ENCODE measurements at places on chromosomes 1 and 21. TPM values are rescaled to one million over a fixed set of nuclear protein-coding genes. Genes with fewer than 3 reads are reported as not detected.

Gene ACBD3
- 29.3 TPM for total RNA-seq

- no peak for DNase-seq
Observed at GRCh38 chr1:955474-955873, 3.6 kb downstream of the NOC2L start.

- no peak for DNase-seq
Observed at GRCh38 chr1:41278076-41278475, 36.0 kb upstream of the SCMH1 start.

DNA sequence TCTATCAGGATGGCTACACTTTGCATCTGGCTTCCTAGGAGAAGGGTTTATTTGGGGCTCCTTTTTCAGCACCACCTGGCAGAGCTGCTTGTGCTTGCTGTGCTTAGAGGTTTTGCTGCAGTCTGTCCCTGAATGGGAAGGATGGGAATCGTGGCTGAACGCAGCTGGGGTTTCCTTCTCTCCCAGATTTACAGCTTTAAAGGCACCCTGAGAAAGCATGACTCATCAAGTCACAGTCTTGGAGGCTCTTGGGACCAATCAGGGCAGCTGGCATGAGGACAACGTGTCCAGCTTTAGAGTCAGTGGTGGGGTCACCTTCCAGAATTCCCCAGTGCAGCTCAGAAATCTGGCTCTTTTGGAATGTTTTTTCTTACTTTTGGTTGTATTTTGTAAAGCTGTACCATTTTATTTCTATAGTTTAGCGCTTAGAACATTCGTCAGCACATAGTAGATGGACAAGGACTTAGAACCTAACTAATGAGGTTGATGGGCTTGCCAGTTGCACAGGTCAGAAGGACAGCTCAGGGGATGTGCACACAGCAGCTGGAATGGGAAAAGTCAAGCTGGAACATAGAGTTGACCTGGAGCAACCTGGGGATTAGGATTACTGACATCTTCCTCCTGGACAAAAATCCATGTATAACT lies 222.6 kb downstream of the PRDM2 start:
- no peak for DNase-seq

Gene ANGPTL7
- total RNA-seq: not detected

DNA sequence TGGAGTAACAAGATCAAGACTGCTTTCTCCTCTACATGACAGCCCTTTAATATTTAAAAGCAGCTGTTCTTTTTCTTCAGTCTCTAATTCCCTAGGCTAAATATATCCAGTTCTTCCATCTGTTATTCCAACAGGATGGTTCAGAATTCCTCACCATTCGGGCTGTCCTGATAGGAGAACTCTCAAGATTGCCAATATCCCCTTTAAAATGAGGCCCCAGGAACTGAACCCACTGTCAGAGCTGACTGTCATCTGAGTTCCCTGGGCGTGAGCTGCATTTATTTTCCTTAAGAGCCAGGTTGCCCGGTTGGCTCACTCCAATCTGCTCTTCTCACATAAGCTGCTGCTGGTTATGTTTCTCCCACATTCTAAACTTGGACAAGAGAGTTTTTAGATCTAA lies 177.6 kb downstream of the MIS18A start:
- DNase-seq: no peak

DNA sequence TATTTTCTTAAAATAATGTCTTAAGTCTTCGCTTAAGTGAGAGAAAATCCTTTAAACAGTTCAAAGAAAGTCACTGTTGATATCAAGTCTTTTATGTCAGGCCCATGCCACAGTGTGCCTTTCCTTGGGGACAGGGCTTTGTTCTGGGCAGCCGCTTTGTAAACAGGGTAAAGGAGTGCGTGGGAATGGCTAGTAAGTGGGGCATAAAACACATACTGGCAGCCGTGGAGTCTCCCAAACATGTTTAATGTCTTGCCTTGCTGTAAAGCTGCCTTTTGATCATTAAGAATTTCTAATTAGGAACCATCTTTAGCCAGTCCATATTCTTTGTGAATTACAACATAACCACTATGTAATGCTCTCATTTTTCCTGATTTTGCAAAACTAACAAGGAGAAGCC lies 99.7 kb downstream of the PHTF1 start:
- DNase-seq: no peak

Gene FAM177B
- not detected for total RNA-seq

GRCh38 chr1:54391450-54392209 lies 14.6 kb downstream of the SSBP3 start:
- DNase-seq: no peak

Gene MYOM3
- 0.62 TPM for total RNA-seq

GRCh38 chr21:21084179-21084578 lies 86.0 kb downstream of the NCAM2 start:
- no peak for DNase-seq

DNA sequence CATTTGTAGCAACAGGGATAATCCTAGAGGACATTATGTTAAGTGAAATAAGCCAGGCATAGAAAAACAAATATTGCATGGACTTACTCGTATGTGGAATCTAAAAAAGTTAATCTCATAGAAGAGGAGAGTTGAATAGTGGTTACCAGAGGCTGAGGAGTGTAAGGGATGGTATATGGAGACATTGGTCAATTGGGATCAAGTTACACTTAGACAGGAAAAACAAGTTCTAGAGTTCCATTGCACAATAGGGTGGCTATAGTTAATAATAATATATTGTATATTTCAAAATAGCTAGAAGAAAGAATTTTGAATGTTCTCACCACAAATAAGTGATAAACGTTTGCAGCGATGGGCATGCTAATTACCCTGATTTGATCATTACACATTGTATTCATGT lies 354.6 kb downstream of the SEC16B start:
- DNase-seq: no peak

Gene C1orf53
- total RNA-seq: 4.3 TPM

Gene LY9
- total RNA-seq: not detected

Gene FCGR3B
- not detected for total RNA-seq

GRCh38 chr21:33428669-33429068 lies 25.5 kb downstream of the IFNGR2 start:
- no peak for DNase-seq

DNA sequence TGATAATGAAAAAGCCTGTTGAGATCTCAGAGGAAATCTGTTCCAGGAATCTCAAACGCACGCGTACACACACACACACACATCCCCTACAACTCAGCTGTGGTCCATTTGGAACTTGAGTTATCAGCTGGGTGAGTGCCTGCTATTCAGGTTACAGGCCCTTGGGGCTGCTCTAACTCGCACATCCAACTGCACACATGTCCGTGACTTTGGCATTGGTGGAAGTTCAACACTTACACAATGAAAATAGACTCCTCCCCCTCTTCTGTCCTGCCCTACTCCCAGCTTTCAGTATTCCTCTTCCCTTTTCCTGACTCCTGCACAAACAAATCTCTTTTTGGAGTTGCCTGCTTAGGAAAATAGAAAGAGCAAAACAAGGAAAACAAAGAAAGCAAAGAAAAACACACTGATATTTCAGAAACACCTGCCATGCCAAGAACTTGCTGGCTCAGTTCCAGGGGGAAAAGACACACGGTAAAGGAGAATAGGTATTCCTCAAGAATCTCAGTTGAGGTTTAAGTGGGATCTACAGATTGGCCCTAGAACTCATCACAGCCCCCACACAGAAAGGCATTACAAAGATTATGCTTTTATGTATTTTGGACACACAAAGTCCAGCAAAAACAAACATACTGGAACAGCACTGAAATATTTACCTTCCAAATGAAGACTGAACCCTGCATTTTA lies 140.9 kb downstream of the TGFBR3 start:
- no peak for DNase-seq

DNA sequence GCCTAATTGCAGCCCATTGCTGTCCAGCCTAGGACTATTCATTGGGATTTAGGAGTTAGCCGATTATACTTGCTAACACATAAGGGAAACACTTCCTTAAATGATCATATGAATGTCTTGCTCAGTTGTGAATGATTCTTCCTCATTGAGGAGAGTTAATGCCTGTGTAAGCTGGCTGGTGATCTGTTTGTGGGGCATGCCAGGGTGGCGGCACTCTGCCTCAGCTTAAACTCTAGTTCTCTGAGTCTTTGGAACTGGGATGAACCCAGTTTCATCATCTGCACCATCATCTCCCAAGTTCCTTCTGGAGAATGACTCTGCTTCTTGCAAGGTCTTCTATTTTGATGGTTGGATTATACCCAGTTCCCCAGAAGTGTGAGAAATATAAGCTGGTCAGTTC lies 23.9 kb upstream of the SLAMF6 start:
- no peak for DNase-seq

DNA sequence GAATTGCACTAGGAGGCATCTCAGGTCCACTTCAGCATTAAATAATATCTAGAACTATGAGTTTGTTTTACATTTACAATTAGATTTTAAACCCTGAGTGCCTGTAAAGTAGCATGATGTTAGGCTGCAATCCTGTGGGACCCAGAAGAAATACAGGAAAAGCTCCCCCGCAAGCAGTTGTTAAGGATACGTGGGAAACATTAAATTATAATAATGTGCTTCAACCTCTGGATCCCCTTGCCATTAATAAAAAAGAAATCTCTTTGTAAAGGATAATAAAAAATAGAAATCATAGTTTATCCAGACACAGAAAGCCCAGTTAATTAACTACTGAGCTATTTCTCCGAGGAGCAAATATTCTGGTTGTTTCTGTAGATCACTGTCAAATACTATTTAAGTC lies 106.0 kb downstream of the PCNX2 start:
- no peak for DNase-seq

- no peak for DNase-seq
Observed at GRCh38 chr21:17578162-17578561, 34.5 kb downstream of the BTG3 start.

- no peak for DNase-seq
Observed at GRCh38 chr1:199163670-199164069, 524.8 kb downstream of the PTPRC start.

GRCh38 chr1:18748435-18748834 lies 111.0 kb downstream of the TAS1R2 start:
- DNase-seq: no peak

Gene TGFB2
- total RNA-seq: 27.9 TPM

Gene SLAMF9
- not detected for total RNA-seq

Gene ATP1B1
- 120 TPM for total RNA-seq

GRCh38 chr1:41726899-41727748 lies 191.6 kb downstream of the HIVEP3 start:
- DNase-seq: no peak

- DNase-seq: no peak
Observed at GRCh38 chr1:112542206-112542973, 33.6 kb downstream of the WNT2B start.

Gene CELA3B
- not detected for total RNA-seq

Gene LUZP1
- 47.5 TPM for total RNA-seq

GRCh38 chr1:51661081-51661518 lies 44.2 kb downstream of the OSBPL9 start:
- no peak for DNase-seq

Gene MEX3A
- 113 TPM for total RNA-seq

- DNase-seq: no peak
Observed at GRCh38 chr1:57850176-57850940, 426.5 kb upstream of the DAB1 start.

DNA sequence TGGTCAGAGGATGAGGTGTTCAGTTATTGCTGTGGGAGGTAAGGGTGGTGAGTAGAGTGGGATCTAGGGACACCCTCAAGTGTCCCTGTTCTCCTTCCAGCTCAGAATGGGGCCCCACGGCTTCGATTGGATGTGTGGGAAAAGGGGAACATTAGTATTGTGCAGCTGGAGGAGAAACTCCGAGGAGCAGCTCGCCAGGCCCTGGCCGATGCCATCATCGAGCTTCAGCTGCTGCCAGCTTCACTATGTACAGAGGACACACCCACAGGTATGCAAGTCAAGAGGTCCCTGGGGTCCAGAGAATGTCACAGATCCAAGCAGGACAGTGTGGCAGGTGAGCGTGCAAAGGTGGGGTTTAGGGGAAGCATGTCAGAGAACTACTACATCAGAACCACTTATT lies 13.9 kb downstream of the HYI start:
- no peak for DNase-seq

DNA sequence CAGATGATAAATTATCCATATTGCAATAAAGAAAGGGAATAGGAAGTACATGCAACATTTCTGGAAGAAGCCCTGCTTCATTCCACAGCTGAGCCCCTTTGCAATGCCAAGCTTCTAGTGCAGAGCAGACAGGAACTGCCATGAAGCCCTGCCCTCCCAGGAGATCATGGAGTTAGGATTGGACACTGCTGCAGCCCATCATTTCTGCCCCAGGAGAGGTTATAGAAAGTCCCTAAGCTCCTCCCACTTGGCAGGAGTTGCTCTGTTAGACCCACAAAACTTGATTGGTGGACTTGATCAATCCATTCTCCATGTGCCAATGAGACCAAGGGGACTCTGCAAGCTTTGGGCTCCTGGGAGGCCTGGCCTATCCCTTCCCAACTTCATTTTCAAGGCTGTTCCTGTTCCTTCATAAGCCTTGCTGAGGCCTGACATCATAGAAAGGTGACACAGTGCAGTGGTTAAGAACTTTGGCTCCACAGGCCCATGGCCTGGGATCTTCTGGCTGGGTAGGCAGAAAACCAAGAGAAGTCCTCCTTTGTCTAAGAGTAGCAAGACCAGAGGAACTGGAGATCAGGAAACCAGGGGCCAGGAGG lies 1.3 kb upstream of the LAPTM5 start:
- no peak for DNase-seq

Gene CLCA4
- not detected for total RNA-seq

- DNase-seq: no peak
Observed at GRCh38 chr1:193278968-193279367, 92.6 kb upstream of the B3GALT2 start.

Gene FAM151A
- not detected for total RNA-seq

Gene MYOG
- not detected for total RNA-seq

Gene ZBTB17
- 52.6 TPM for total RNA-seq
